ENCODE measurements at places on chromosomes 5 and 9.

DNA sequence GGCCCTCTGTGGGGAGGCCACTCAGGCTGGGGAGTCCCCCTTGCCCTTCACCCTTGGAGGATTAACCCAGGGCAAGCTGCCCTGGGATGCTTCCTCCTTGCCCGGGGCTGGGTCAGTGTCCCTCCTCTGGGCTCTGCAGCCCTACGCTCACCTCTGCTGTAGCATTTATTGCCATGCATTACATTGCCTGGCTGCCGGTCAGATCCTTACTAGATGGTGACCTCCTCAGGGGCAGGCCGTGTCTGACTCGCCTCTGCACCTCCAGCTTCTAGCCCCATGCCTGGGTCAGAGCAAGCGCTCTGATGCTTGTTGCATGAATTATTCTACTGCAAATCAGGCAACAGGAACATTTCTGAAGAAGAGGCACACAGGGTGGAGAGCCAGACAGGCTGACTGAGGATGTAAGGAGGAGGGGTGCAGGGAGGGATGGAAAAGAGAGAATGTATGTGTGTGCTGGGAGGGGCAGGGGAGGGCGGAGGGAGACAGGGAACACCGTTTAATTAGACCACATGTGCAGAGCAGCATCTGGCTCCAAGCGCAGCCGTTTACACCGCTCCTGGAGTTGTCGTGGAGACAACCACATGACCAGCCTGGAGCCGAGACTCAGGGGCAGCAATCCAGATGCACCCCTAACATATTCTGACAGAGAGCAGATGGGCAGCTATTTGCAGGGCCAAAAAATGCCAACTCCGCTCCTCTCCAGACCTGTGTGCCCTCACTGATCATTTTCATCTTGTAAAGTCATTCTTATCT is 117.0 kb downstream of the CRB2 start:
- peak; percentile 83 for DNase-seq

GRCh38 chr5:147610798-147611197 is 100.9 kb upstream of the DPYSL3 start:
- DNase-seq: no peak

GRCh38 chr9:17057729-17058128 is 77.1 kb upstream of the CNTLN start:
- DNase-seq: no peak

DNA sequence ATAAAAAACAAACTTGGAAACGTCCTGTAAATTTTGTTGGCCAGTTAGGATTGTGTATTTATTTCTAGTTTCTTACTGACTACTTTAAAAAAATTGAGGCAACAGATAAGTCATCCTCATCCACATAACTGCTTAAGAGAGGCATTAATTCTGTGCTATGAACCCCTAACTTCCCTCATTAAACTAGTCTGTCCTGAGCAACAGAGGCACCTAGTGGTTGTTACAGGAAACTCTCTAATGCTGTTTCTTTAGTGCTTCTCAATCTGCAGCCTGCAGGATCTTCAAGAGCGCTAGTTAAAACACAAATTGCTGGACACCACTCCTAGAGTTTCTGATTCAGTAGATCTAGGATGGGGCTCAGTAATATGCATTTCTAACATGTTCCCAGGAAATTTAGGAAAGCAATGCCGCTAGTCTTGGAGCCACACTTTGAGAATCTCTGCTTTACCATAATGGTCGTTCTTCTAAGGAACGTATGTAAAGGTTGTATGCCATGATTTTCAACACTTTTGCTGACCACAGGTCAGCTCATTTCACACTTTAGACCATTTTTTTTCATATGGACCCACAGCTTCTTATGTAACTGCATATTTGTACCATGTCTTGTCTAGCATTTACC is 410.1 kb upstream of the SMARCA2 start:
- no peak for DNase-seq

GRCh38 chr5:147699496-147700088 is 82.9 kb downstream of the JAKMIP2 start:
- no peak for DNase-seq

All from BE2C (cell line).